ENCODE measurements at places on chromosomes 16 and 17.

GRCh38 chr17:22703786-22704441, 1011.6 kb downstream of the KCNJ18 start:
- no peak for DNase-seq

DNA sequence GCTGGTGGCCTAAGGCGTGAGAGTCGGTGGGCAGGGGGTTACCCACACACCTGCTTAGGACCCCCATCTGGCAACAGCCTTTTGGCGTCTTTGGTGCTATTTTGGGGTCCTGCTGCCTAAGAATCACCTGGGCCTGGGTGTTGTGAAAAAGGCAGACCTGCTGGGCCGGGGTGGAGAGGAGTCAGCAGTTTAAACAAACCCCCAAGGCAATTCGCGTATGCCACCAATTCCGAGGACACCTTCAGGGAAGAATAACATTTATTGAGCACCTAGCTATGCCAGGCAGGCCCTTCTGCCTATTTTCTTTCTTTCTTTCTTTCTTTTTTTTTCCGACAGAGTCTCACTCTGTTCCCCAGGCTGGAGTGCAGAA, 53.9 kb upstream of the TOB1 start:
- no peak for DNase-seq

DNA sequence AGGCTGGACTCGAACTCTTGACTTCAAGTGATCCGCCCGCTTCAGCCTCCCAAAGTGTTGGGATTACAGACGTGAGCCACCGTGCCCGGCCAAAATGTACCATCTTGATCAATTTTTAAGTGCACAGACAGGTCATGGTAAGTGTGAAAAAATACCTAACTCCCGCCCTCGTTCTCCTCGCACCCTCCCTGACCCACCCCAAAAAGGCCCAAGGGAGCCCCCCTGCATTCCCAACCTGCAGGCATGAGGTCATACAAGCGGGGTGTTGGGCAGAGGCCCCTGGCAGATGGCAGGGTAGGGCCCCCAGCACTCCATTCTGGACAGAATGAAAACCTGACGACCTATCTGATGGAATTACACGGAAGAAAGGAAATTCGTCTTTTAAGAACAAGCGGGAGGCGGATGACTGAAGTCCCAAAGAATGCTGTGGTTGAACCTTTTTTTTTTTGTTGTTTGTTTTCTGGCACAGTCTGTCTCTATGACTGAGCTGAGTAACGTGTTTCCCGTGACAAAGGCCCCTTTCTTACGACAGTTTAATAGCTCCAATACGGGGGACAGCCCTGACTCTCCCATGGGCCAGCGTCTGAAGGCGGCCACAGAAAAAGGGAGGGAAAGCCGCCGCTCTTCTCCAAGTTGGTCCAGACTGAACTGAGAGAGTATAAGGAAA, 376.4 kb downstream of the SLC39A11 start:
- peak; percentile 6 for DNase-seq

GRCh38 chr17:55161935-55162555, 102.7 kb upstream of the HLF start:
- DNase-seq = no peak

DNA sequence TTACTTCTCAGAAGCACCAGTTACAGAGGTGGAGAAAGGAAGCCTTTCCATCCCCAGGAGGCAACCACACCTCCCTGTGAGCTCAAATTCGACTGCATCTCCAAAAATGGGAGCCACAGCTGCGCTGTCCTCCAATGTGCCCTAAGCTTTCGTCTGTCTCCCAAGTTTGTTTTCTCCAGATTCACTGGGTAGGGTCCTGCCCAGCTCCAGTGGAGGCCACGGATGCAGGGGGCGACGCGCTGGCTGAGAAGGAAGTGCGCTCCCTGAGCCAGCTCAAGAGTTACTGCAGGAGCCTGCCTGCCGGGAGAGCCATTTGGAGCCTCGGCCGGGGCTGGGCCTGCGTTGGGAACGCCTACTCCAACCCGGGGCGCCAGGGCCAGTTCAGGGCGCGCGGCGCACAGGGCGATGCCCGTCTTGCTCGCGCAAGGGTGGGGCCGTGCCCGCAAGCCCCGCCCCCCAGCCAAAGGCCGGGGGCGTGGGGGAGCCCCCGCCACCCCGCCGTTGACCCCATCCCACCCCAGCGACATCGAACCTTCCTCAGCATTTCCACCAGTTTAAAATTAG, 19.5 kb downstream of the SIAH1 start:
- DNase-seq = peak; percentile 83

GRCh38 chr16:73840728-73841127, 455.9 kb upstream of the PSMD7 start:
- DNase-seq = no peak

DNA sequence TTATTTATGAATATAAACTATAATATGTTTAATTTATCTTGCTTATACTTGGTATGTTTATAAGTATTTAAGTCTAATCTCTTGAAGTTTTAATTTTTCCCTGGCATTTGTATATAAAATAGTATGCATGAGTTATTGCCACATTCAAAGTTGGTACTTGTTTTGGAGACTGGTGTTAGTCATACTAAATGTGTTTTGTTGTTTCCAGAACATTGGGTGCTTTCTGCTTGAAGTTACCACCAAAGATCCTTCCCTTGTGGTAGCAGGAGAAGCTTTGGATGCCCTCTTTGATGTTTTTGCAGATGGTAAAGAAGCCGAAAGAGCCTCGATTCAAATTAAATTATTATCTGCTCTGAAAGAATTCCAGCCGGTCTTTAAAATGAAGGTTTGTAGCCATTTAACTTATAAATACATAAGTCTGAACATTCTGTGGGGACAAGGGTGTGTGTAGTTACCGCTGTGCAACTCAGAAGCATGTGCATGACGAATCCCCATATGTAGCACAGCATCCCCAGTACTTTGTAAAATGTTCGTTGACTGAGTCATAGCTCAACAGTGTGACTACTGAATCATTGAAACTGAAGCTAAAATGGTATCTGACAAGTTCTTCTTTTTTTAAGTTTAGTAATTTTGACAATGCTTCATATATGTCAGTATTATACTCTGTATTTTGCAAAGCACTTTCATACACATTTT, 36.4 kb downstream of the HEATR3 start:
- no peak for DNase-seq

GRCh38 chr17:3915581-3915994, 677 bp downstream of the P2RX1 start:
- DNase-seq = no peak

GRCh38 chr17:7404737-7405349, 946 bp upstream of the TMEM256 start:
- DNase-seq = peak; percentile 51

- DNase-seq = no peak
Measured at GRCh38 chr17:70476368-70476767, 307.0 kb downstream of the KCNJ2 start.

DNA sequence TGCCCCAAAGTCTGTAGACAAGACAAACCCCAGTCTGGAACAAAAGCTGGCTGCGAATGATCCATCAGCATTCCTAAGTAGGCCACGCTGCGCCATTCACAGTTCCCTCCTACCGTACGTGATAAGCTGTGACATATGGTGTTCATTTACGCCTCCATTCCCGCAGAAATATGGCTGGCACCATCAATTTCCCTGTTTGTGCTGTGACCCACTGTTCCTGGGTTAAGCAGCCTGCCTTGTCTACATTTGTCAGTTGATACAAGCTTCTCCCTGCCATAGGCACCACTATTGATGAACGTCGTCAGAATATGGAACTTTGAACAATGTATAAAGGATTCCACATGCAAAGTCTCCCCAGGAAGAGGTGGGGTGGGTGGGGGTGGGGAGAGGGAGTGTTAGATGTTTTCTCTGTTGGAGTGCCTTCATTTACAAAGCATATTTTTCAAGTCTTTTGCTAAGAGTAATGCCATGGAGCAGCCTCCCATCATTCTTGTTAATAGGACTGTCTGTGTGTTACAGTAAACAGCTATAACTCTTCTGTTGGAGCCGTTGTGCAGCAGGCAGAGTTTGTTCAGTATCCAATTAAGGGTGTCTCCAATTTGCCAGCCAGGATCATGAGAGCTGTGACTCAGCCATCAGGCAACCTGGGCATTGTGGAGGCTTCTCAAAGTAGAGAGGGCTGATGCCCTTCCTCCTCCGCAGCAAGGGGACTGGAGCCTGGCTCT, 294.6 kb downstream of the TMEM114 start:
- no peak for DNase-seq

- DNase-seq = no peak
Measured at GRCh38 chr17:35730400-35731005, 936 bp upstream of the RASL10B start.
